ENCODE measurements at places on chromosomes 16 and 17.

DNA sequence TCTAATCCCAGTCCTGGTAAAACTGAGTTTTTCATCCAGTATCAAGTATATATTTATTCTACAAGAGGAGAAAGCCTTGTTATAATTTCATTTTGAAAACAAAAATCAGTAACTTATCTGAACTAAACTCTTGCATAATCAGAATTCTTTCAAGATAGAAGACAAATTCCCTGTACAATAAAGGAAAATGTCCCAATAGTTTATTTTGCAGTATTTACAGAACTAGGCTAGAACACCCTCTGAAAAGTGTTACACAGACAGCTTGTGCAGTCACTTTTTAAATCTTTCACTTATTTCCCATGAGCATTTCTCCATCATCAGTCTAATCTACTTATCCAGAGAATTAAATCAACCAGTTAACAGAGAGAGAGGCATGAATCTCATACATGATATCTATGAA is 48.5 kb downstream of the SPOP start:
- no peak for DNase-seq

- no peak for DNase-seq
These were observed 45.0 kb downstream of the SCNN1G start for GRCh38 chr16:23227529-23227928.

DNA sequence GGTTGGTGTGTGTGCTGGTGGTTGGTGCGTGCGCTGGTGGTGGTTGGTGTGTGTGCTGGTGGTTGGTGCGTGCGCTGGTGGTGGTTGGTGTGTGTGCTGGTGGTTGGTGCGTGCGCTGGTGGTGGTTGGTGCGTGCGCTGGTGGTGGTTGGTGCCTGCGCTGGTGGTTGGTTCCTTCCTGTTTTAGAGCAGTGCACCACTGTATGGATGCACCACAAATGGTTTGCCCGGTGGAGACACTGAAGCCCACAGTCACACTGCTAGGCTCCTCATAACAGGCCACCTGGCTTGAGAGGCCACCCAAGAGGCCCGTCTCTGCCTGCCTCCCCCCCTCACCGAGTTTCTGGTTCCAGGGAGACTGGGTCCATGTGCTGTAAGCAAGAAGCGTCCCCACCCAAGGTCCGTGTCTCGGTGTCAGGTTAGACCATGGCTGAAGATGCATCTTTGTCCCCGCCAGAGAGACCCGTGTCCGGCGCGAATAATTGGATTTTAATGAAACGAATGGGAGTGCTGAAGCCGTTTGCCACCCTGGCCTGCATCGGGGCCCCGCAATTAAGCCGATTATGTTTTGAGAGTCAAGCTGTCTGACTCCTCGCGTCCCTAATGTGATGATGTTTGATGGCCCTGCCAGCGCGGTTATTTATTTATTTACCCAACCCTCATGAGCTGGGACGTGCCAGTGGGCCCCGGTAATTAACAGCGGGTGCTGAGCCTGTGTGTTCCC is 161.3 kb upstream of the GSE1 start:
- no peak for DNase-seq

DNA sequence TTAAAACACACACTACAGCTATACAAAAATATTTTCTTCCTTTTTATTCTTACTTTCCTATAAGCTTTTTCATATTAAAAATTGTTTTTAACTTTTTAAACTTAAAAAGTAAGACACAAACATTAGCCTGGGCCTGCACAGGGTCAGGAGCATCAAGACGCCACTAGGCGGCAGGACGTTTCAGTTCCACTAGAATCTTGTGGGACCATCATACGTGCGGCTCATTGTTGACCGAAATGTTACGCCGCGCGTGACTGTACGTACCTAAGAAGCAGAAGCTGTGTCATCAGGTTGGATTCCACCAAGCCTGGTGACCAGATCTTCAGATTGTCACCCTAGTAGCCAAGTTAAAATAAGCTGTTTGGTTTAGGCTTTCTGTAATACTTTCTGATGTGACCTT is 47.1 kb downstream of the USP10 start:
- DNase-seq, result no peak

DNA sequence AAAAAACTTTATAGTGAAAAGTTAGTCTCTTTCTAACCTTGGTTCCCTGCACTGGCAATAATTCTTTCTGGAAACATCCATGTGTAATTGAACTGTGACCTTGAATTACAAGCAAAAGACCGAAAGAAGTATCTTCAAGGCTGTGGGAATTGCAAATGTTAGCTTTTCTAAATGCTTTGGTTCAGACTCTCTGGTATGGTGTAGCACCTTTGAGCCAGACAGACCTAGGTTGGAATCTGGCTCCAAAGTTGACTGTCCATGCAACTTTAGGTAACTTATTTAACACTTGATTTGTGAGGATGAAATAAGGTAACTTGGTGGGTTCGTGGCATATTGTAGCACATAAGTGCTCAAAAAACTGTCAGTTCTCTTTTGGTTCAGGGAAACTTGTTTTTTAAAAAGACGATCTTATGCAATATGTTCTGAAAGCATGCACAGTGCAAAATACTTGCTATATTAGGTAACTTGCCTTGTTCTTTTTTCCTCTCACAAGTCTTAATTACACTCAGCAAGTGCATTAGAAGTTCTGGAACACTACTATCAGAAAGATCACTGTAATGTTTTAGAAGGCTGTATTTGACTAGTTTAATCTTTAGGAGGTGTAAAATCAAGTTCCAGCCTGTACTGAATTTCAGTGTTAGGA is 46.3 kb downstream of the TANGO6 start:
- no peak for DNase-seq

- no peak for DNase-seq
These were observed 2255.3 kb downstream of the TP53TG3F start for GRCh38 chr16:35714665-35715064.

- DNase-seq, result no peak
These were observed 411.7 kb downstream of the HS3ST3B1 start for GRCh38 chr17:14712611-14713021.

DNA sequence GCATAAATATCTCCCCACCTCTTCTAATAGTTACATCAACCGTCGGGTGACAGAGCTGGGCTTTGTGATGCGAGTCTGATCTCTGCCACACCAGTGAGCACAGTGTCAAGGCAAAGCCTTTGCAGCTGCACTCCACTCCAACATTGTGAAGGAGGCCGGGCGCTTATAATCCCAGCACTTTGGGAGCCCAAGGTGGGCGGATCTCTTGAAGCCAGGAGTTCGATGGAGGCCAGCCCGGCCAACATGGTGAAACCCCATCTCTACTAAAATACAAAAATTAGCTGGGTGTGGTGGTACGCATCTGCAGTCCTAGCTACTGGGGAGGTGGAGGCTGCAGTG is 18.9 kb downstream of the CYB5D2 start:
- DNase-seq, result no peak

DNA sequence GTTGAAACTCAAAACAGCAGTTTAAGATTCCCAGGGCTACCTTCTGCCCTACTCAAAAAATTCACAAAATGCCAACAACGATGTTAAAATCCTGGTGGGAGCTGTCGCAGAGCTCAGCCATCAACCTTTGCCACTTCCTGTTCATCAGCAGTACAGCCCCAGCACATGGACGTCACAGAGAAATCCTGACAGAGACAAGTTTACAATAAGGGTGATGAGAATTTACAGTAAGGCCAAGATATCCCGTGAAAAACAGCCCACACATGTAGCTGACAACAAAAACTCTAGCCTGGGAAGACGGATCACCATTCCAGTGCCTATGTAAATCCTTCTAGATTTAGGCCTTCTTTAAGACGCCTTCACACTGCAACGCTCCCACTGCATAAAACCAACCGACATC is 18.8 kb downstream of the USP22 start:
- no peak for DNase-seq

DNA sequence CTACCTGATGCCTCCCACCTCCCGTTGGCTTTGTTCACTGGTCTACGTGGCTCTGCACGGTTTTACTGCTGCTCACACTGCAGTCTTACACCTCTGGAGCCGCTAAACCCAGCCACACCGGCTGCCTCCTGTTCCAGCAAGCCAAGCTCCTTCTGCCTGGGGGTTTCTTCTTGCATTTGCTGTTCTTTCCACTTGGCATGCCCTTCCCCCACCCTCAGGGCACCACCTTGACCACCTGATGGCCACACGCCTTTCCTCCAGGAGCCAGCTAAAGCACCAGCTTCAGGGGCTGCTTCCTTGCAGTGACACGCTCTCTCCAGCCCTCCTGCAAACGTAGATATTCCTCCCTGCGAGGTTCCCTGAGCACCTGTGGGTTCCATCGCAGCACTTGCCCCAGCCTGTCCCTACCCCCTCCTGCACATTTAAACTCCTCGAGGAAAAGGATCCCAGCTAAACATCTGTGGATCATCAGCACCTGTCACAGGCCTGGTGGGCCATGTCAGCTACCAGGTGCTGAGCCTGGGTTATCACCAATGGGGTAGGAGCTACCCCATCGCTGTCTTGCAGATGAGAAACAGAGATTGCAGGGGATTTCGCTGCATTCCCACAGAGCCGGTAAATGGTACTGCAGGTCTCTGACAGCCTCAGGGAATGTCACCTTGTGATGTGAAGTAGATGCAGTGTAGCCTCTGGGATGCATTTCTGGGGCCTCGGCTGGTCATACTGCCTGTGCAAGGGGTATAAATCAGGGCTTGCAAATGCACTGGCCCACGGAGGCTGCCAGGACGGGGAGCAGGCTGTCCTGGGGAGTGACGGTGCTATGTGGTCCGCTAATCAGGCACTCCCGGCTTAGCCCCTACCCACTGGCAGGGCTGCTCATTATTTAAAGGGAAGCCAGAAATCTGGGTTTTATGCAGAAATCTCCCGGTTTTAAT is 285.2 kb downstream of the CPPED1 start:
- no peak for DNase-seq

DNA sequence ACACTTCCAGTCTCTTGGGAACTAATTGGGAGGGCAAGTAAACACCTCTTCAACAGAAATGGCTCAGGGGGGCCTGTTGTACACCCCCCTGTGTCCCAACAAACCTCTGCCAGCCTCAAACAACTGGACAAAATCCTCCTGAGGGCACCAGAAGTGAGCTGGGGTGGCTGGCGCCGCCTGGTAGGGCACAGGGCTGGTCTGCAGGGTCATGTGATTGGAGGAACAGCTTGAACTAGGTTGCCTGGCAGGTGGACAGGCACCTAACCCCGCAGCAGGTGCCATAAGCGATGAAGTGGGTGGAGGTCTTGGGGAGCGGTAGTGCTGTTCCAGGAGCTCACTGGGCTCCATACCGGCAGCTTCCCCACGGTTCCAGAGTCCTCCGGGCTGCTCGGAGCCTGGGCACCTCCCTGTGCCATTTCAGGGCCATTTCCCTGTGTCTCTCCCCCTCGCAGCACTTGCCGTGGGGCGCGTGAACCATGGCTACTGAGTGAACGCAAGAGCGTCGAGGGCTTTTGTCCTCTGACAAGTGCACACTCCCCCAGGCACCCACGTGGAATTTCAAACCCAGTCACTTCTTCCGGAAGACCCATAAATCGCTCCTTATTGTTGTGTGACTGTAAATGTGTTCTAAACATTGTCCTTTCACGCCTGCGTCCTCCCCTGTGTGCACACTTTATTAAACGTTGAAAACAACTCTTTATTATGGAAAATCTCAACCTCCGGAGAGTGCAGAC is 101.5 kb downstream of the SEC14L1 start:
- DNase-seq, result no peak

DNA sequence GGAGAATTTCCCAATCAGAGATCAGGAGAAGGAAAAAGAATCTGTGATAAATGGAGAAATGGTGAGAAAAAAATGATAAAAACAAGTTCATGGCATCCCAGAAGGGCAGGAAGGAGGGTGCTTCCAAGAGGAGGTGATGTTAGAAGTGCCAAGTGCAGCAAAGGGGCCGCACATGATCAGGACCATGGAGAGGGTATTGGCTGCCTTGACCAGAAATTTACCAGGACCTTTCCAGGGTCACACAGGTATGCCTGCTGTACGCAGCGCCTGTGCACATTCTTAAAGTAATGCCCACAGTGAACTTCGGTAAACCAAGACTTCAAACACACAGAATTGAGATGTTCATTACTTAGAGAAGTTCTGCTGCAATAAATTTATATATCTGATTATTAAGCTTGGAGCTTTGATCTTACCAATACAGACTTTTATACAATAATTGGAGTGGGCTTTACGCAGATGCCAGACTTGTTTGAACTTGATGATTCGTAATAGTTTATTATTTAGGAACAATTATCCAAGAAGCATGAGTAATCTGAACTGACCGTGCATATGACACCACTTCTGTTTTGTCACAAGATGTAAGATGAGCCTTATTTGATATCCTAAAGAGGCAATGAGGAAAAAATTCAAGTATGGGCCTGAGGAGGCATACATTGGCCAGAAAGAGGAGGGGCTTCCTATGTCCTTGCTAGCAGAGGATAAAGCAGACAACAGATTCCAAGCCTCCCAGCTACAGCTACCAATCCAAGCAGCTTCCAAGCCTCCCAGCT is 2.2 kb upstream of the KRT33A start:
- DNase-seq, result no peak

- DNase-seq, result peak; percentile 35
These were observed at the start of gene SDK2 for GRCh38 chr17:73644145-73645049. Gene SDK2 (minus strand): TSS chr17:73644445. CDS start chr17:73644088, 357 bp downstream.

DNA sequence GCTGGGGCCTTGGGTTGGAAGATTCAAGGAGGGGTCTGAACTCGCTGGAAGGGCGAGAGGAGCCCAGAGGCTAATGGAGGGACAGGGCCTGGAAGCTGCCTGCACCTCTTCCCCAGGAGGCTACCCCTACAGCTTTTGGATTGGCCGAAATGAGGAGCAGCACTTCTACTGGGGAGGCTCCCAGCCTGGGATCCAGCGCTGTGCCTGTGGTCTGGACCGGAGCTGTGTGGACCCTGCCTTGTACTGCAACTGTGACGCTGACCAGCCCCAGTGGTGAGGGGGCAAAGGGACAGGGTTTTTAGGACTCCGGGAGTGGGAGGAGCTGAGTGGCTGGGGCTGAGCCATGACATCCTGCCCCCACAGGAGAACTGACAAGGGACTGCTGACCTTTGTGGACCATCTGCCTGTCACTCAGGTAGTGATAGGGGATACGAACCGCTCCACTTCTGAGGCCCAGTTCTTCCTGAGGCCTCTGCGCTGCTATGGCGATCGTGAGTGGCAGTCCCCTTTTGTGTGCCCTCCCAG is 8.8 kb downstream of the CNTNAP1 start:
- no peak for DNase-seq

GRCh38 chr16:8554881-8555280 is 35.4 kb downstream of the TMEM114 start:
- DNase-seq, result no peak

DNA sequence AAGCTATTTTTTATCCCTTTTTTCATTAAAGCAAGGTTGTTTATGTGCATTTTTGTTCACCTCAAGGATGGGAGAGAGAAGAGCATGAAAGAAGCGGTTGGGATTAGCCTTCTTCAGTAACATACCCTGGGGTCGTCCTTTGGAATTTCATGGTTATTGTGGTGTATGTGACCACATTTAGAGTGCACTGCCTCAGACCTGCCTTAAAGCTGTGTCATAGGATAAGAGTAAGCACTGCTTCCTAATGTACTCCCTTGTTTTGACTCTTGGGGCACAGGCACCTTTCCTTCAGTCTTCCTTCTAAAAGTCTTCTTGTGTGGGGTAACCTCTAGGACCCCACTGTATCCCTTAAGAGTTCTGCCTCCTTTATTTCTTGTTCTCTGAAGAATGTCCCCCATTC is 28.9 kb downstream of the TNRC6A start:
- DNase-seq, result no peak

- DNase-seq, result peak; percentile 59
These were observed 106.8 kb downstream of the ZNF778 start for GRCh38 chr16:89324056-89325010.
